AG20443 (cell line): ENCODE measurements at places on chromosomes 1 and 21.

DNA sequence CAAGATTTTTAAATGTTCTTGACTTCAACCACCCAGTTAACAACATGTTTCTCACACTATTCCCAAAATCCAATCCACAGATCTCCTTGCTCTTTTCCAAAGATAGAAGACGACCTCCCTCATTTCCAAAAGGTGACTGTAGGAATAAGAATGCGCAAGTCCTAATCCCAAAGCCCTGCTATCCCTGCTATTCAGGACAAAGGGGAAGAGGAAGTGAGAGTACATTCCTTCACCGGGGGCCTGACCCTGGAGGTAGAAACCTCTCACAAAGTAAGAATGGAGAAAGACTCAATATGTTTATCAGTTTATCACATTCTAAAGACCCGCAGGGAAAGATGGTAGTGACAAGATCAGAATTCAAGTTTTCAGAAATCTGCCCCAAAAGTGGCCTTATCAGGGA lies 55.7 kb downstream of the PLEKHA6 start:
- no peak for DNase-seq

- no peak for DNase-seq
Measured at GRCh38 chr1:243735457-243735856, 114.6 kb downstream of the AKT3 start.

GRCh38 chr1:50562106-50562505 lies 138.9 kb upstream of the DMRTA2 start:
- DNase-seq, result peak; percentile 45

GRCh38 chr1:30125021-30125820 lies 598.2 kb downstream of the MATN1 start:
- DNase-seq, result no peak

DNA sequence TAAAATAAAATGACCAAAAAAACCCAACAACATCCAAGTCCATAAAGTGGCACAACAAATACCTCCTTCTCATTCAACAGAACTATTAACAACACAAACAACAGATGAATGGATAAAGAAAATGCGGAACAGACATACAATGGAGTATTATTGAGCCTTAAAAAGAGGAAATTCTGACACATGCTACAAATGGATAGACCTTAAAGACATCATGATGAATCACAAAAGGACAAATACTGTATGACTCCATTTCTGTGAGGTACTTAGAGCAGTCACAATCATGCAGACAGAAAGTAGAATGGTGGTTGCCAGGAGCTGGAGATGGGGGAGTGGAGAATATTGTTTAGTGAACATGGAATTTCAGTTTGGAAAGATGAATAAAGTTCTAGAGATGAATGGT lies 42.6 kb downstream of the EYA3 start:
- DNase-seq, result no peak

- no peak for DNase-seq
Measured at GRCh38 chr21:43188181-43188580, 19.4 kb downstream of the CRYAA start.

GRCh38 chr1:115138973-115139372 lies 49.7 kb upstream of the TSPAN2 start:
- peak; percentile 90 for DNase-seq

- DNase-seq, result no peak
Measured at GRCh38 chr1:64487061-64487460, 17.1 kb downstream of the CACHD1 start.

DNA sequence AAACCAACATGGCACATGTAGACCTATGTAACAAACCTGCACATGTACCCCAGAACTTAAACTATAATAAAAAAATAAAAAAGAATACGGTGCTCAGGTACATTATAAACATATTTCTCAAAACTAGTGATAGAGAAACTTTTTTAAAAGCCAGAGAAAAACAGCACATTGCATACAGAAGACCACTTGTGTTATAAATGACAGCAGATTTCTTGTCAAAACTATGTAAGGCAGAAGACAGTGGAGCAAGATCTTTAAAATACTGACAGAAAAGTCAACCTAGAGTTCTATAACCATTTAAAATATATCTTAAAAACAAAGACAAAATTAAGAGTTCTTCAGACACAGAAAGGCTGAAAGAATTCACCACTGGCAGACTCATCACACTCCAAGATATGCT lies 144.7 kb downstream of the NEGR1 start:
- DNase-seq, result no peak

- peak; percentile 53 for DNase-seq
Measured at GRCh38 chr1:204359474-204360255, at the start of gene PLEKHA6. PLEKHA6 (minus strand) TSS chr1:204359929; CDS start chr1:204273727, 86,202 bp downstream.
